ENCODE measurements at places on chromosomes 6 and 20. TPM values are rescaled to one million over a fixed set of nuclear protein-coding genes. Genes with fewer than 3 reads are reported as not detected.

GRCh38 chr6:25052181-25052580 is 116.4 kb upstream of the RIPOR2 start:
- no peaks in the 10 kb centered on the region for H3K36me3 ChIP-seq
- no peak overlapping the region for H3K4me3 ChIP-seq
- DNase-seq, result no peak

GRCh38 chr6:69601132-69601531 is 195.7 kb downstream of the LMBRD1 start:
- H3K36me3 ChIP-seq, result no peaks in the 10 kb centered on the region
- no peaks in the 10 kb centered on the region for H3K4me1 ChIP-seq
- H3K27me3 ChIP-seq, result no peaks in the 10 kb centered on the region

DNA sequence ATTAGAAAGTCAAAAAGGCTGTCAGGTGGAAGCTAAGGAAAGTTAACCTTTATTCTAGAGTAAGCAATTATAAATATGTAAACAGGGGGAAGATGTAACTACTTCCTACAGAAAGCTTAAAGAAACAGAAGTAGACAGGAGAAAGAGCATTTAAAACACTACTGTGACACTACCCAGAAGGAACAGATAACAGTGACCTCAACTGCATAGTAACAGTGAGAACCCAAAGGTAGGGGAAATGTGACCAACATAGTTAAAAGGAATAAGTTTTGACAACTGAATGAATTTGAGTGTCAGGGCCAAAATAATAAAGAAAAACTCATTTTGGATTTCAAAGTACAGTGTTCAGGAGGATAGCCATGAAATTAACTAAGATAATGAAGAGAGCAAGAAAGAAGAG is 43.5 kb downstream of the IBTK start:
- no peaks in the 10 kb centered on the region for H3K4me1 ChIP-seq
- no peak overlapping the region for H3K4me3 ChIP-seq
- H3K27ac ChIP-seq, result no peak overlapping the region
- H3K36me3 ChIP-seq, result no peaks in the 10 kb centered on the region
- no peaks in the 10 kb centered on the region for H3K27me3 ChIP-seq

DNA sequence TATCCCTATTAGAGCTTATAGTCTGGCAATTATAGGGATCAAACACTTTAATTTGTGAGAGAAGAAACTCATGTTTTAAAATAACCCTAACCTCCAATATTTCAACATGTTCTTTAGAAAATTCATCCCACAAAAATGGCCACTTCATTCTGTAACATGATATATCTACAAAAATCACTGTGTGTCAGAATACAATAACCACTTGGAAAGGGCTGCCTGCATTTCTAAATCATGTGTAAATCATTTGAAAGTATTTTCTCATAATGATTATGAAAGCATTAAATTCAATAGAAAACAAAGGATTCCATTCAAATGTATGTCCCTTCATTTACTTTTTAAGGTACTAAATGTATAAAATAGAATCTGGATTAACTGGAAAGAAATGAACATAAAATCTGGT is 101.4 kb upstream of the NHSL1 start:
- no peak overlapping the region for H3K27ac ChIP-seq
- no peaks in the 10 kb centered on the region for H3K27me3 ChIP-seq
- no peaks in the 10 kb centered on the region for H3K4me1 ChIP-seq
- no peaks in the 10 kb centered on the region for H3K36me3 ChIP-seq
- no peak overlapping the region for H3K4me3 ChIP-seq

DNA sequence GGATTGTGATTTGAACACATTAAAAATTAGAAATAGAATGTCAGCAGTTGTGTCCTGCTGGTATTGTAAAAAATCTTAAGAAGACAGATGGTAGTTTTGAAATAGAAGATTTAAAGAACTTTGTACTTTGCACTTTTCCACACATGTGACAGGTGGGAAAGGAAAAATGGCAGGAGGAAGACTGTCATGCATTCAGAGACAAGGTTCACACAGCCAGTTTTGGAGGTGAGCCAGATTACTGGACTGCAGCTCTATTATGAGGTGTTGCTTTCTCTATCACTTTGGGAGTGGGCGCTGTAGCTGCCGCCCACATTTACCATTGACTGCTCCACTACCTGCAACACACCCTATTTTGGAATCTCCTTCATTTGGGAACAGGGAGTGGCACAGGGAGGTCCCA is 12.1 kb upstream of the NDUFAF4 start:
- no peak for DNase-seq
- H3K27me3 ChIP-seq, result no peaks in the 10 kb centered on the region
- no peaks in the 10 kb centered on the region for H3K36me3 ChIP-seq
- no peak overlapping the region for H3K4me3 ChIP-seq
- H3K27ac ChIP-seq, result no peak overlapping the region

DNA sequence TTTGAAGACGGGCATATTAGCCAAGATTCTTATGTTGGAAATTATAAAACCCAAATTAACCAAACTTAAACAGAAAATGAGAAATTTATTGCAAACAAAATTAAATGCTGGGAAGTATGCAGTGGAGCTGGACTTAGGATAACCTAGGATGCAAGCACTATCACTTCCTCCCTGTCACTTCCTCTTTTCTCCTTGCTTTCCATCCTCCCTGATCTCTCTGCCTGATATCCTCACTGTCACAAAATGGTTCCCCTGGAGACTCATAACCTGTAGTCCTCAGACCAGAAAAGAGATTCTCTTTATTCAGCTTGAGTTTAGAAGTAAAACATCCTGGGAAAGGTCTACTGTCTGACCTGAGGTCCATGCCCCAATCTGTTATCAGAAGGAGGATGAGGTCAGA is 7.4 kb upstream of the KLHL32 start:
- DNase-seq, result no peak
- H3K36me3 ChIP-seq, result no peaks in the 10 kb centered on the region
- H3K4me3 ChIP-seq, result no peak overlapping the region
- H3K27me3 ChIP-seq, result no peaks in the 10 kb centered on the region
- H3K27ac ChIP-seq, result no peak overlapping the region

GRCh38 chr20:9244811-9245210 is 175.9 kb downstream of the PLCB4 start:
- no peaks in the 10 kb centered on the region for H3K27me3 ChIP-seq
- no peak for DNase-seq
- H3K36me3 ChIP-seq, result no peaks in the 10 kb centered on the region
- no peak overlapping the region for H3K27ac ChIP-seq
- H3K4me1 ChIP-seq, result no peaks in the 10 kb centered on the region

DNA sequence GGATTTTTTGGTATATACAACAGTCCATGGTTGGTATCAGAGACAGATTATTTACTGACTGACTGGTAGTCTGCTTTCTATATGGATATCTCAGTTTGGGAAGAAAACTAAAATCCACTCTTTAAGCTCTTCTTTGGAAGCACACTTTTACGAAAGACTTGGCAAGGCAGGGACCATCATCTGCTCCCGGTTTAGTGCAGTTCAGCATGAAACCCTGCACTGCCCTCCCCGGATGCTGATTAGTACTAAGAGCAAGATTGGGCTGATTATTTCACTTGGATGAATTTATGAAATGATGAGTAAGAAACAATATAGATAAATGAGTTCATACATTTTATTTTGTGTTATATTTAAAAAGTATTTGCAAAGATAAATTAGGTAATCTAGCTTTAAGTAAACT is 56.3 kb downstream of the RGS17 start:
- H3K27me3 ChIP-seq, result no peaks in the 10 kb centered on the region
- DNase-seq, result peak; percentile 33
- H3K4me3 ChIP-seq, result no peak overlapping the region
- no peaks in the 10 kb centered on the region for H3K36me3 ChIP-seq

Gene ZC3H12D
- total RNA-seq, result 2.1 TPM

Gene MROH8
- 36.6 TPM for total RNA-seq

DNA sequence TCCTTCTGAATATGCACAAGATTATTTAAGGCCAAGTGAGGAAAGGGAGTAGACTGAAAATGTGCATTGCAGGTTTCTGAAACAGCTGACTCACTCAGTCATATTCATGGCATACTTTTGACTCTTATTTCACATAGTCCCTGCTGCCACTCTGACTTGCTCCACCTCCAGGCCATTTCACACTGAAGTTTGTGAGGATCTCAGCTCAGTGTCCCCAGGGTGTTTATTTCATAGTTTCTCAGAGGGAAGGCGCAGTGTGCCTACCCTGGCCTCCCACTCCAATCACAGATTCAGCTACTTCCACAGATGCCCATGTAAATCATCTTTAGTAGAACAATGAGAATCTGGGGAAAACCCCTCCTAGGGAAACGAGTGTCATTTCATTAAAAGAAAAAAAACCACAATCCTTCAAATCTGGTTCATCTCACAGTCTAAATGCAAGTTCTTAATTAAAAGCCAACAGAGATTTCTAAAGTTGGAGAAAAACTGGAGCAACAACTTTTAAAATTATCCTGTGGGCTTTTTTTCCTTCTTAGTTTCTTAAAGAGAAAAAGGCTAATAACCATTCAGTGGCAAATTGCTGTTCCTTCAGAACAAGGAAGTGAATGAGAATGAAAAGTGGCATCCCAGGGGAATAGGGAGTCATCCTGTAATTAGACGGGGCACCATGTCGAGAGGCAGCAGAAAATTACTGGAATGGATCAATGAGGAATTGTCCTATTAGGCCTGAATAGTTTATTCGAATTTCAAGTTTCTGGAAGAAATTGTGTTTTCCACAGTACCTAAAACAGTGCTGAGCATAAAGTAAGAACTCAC is 133.6 kb downstream of the TFAP2B start:
- DNase-seq, result no peak
- H3K4me1 ChIP-seq, result no peaks in the 10 kb centered on the region
- no peaks in the 10 kb centered on the region for H3K27me3 ChIP-seq
- H3K27ac ChIP-seq, result no peak overlapping the region
- H3K4me3 ChIP-seq, result no peak overlapping the region

DNA sequence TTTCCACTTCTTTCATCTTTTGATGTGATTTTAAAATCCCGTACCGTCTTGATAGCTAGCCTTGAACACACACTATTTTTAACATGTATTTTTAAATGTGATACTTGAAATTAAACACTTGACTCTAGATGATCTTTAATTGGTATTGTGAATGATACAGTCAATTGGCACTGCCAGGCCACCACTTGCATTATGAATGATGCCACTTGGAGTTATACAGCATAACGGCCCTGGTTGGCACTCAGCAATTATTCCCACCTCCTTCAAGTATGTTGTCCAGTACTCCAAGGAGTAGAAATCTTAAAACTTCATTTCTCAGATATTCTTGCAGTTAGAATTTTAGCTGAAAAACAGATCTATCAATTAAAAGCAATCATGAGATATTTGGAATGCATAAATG is 62.9 kb downstream of the TENT5A start:
- H3K27me3 ChIP-seq, result no peaks in the 10 kb centered on the region
- H3K36me3 ChIP-seq, result no peaks in the 10 kb centered on the region
- H3K27ac ChIP-seq, result no peak overlapping the region
- DNase-seq, result no peak

Gene TBC1D22B
- total RNA-seq, result 25.6 TPM

Gene LCA5
- 17.7 TPM for total RNA-seq

DNA sequence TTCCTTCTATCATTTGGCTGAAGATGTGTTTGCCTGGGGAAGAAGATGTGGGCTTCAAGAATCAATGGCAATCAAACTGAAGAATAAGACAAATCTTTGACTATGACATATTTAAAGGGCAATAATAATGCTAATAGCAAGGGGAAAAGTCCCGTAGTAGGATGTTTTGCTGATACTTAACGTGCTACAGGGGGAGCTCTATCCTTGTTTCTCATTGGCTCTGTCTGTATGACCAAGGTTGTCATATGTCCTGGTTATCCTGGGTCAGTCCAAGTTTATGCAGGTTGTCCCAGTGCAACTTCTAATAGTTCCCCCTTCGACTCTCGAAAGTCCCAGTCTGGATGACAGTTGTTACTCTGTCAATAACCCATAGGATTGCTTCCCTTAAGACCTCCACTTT is 321.3 kb downstream of the DHX35 start:
- H3K27me3 ChIP-seq, result no peaks in the 10 kb centered on the region
- H3K36me3 ChIP-seq, result no peaks in the 10 kb centered on the region
- no peak overlapping the region for H3K27ac ChIP-seq

DNA sequence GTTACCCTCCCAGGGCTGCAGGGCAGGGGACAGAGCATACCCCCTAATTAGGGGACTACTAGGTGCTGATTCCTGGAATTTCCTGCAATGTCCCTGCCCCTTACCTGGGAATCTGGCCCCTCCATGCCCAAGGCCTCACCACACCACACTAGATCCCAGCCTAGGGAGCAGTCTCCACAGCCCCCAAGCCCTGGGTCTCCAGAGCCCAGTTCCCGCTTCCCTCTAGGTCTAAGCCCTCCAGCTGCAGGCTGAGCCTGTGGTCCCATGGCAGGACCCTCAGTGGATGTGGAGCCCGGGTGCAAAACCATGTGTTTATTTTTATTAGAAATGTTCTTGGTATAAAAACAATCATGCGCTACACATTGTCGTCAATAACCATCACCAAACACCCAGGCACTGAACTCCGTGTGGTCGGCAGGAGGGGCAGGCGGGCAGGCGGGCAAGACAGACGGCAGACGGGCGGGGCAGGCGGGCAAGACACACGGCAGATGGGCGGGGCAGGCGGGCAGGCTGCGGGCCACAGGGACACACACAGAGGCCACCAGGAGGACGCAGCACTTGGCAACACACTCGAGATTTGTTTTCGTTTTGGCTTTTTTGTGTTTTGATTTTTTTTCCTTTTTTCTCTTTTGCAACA is 124.2 kb downstream of the GRM4 start:
- H3K27ac ChIP-seq, result no peak overlapping the region
- H3K27me3 ChIP-seq, result no peaks in the 10 kb centered on the region
- no peak overlapping the region for H3K4me3 ChIP-seq
- H3K4me1 ChIP-seq, result no peaks in the 10 kb centered on the region

DNA sequence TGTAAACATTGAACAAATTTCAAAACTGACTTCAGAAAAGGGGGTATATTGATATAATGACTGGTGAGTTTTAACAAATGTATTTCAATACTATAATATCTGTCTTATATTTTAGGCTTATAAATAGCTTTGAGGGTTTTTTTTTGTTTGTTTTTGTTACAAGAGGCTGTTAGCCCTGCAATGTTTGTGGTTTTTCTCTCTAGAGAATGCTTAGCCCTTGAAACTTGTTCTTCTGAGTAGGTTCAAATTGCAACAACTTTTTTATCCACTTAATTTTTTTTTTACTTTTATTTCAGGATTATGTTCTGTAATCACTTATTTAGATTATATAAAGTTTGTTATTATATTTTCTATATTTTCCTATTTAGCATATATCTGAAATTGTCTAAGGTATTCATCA is 333.2 kb downstream of the RIMS1 start:
- H3K4me3 ChIP-seq, result no peak overlapping the region
- no peaks in the 10 kb centered on the region for H3K4me1 ChIP-seq
- H3K27me3 ChIP-seq, result no peaks in the 10 kb centered on the region
- H3K36me3 ChIP-seq, result no peaks in the 10 kb centered on the region

Gene TFAP2D
- total RNA-seq, result not detected

- no peak for DNase-seq
- H3K27me3 ChIP-seq, result no peaks in the 10 kb centered on the region
- no peak overlapping the region for H3K4me3 ChIP-seq
- no peaks in the 10 kb centered on the region for H3K36me3 ChIP-seq
- H3K27ac ChIP-seq, result no peak overlapping the region
Observed at GRCh38 chr6:8170245-8170644, 67.9 kb upstream of the EEF1E1 start.

GRCh38 chr6:27755768-27756167 is 156.4 kb downstream of the OR2B2 start:
- H3K4me1 ChIP-seq, result peaks cover 8% of the 10 kb centered on the region
- no peak overlapping the region for H3K4me3 ChIP-seq
- no peak for DNase-seq
- no peak overlapping the region for H3K27ac ChIP-seq
- H3K36me3 ChIP-seq, result no peaks in the 10 kb centered on the region
- H3K27me3 ChIP-seq, result no peaks in the 10 kb centered on the region

- no peaks in the 10 kb centered on the region for H3K27me3 ChIP-seq
- peak; percentile 76 for DNase-seq
- H3K27ac ChIP-seq, result peak overlapping the region; percentile 92
- peak overlapping the region; percentile 80 for H3K4me3 ChIP-seq
Observed at GRCh38 chr6:110178626-110179405, 654 bp downstream of the WASF1 start.

Gene PLTP
- 53.3 TPM for total RNA-seq
